ENCODE measurements at places on chromosomes 4 and X.
A peak's percentile ranks its signal among the peaks of the same experiment; 100 is the strongest.

DNA sequence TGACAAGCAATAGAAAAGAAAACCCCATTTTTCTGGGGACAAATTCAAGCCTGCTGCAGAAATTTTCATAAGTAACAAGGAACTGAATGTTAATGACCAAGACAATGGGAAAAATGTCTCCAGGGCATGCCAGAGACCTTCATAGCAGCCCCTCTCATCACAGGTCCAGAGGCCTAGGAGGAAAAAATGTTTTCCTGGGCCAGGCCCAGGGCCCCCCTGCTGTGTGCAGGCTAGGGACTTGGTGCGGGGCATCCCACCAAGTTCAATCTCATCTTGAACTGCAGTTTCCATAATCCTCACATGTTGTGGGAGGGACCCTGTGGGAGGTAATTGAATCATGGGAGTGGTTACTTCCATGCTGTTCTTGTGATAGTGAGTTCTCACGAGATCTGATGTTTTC lies 211.5 kb upstream of the GRIA3 start:
- no peak for DNase-seq

GRCh38 chrX:55488006-55488592 lies 1.5 kb downstream of the USP51 start:
- no peak for DNase-seq

DNA sequence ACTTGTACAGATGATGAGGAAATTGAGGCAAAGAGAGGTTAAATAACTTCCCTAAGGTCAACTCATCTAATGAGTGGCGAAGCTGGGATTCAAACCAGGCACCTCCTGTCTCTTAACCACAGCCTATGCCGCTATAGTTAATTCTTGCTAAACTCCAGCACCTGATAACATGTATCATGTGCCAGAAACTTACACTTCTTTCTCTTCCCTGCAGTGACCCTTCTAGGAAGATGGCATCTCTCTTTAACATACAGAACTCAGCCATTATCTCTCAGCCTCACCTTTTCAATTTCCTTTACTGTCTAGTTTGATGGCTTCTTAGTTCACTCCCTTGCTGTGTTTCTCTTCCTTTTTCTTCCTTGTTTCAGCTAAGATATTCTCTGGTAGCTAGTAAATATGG lies 2.5 kb downstream of the VBP1 start:
- DNase-seq: no peak

DNA sequence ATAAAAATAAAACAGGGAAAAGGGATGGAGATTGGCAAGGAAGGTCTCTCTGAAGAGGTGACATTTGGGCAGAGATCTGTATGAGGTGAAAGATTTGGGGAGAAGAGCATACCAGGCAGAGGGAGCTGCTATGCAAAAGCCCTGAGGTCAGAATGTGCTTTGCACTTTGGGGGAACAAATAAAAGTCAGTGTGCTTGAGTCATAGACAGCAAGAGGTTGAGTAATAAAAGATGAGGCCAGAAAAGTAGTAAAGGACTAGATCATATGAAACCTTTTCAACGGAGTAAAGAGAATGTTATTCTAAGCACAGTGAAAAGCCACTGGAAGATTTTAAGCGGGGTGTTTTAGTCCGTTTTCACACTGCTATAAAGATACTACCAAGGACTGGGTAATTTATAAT lies 76.5 kb upstream of the TEX13A start:
- no peak for DNase-seq

DNA sequence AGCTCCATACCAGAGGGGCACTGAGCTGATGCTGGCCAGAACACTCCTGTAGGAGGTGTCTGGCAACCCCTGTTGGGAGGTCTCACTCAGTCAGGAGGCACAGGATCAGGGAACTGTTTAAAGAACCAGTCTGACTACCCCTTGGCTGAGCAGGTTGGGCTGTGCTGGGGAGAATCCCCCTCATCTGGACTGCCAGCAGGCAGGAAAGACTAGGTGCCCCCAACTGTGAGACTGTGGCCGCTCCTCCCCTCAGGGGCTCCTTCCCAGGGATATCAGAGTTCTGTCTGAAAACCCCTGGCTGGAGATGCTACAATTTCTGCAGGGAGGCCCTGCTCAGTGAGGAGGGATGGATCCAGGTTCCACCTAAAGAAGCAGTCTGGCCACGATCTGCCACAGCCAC lies 245.3 kb downstream of the MAPK10 start:
- no peak for DNase-seq

- DNase-seq: peak; percentile 24
Measured at GRCh38 chr4:53376900-53377299, 541 bp upstream of the FIP1L1 start.

DNA sequence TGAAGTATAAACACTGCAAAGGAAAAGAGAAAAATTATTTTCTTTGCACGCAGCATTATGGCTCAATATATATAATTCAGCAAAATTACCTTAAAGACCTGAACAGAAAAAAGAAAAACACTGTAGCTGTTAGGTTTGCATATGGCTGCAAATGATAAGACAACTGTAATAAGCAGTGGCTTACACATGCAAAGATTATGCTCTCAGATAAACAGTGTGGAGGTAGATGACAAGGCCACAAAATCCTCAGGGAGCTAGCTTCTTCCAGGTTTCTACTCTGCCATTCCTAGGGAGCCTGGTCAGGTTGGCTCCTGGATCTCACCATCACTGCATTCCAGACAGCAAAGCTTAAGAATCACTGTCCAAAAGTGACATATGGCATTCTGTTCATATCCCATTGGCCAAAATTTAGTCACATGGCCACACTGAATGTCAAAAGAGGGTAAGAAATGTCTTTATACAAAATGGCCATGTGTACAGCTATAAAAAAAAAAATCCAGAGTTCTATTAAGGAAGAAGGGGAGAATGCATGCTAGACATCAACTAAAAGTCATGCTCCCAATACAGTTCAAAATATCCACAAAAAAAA lies 195.2 kb upstream of the SLC7A11 start:
- no peak for DNase-seq

GRCh38 chrX:149825424-149825823 lies 43.7 kb downstream of the MAGEA9 start:
- peak; percentile 22 for DNase-seq

GRCh38 chr4:102341201-102341600 lies 4.1 kb downstream of the SLC39A8 start:
- DNase-seq: no peak

DNA sequence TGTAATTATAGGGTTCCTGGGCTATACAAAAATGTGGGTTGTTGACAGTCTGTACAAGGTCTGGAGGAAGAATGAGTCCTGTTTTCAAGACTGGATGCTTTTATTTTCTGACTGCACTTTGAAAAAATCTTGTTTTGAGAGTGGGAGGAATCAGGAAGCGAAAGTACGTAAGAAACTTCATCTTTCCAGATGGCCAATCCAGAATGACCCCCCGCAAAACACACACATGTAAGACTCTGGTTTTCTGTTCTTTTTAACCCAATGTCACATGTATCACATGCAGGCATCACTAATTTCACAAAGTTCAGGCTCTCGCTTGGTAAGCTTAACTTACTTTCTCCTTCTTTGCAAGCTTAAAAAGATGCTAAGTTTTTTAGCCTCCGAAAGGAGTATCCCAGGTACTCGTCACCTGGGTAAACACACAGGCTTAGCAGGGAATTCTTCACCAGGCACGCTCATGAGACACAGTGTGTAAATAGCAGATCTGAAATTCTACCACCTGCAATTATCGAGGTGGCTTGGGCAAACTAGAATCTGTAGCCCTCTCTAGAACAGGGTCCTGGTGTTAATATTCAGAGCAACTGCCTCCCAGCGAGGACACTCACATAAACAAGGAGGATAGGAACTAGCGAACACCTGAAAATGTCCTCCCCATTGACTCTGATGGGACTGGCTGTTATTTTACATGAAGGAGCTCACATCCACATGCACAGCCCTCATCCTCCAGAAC lies 90.7 kb downstream of the NSUN7 start:
- no peak for DNase-seq

- peak; percentile 76 for DNase-seq
Measured at GRCh38 chr4:100095729-100096595, 94.3 kb downstream of the DDIT4L start.

DNA sequence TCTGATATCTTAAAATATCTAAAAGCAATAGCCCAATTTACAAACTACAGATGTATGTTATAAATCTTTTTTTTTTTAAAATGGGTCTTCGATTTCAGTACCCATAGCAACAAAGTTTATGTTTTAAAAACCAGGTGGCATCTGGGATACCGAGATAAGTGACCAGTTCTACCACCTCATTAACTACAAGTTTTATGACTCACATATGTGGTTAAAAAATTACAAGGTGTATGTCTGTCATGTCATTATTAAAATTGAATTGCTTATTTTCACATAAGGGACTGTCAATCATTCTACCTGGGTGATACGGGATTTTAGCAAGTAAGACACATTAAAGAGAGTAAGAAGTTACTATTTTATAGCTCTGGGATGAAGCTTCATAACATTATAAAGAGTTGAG lies 192.0 kb upstream of the ETNPPL start:
- DNase-seq: peak; percentile 39

GRCh38 chrX:119760026-119760877 lies 1.9 kb downstream of the SOWAHD start:
- no peak for DNase-seq

- DNase-seq: peak; percentile 69
Measured at GRCh38 chr4:85370400-85371032, 104.4 kb upstream of the ARHGAP24 start.

GRCh38 chrX:86146102-86146501 lies 2.1 kb upstream of the DACH2 start:
- no peak for DNase-seq

DNA sequence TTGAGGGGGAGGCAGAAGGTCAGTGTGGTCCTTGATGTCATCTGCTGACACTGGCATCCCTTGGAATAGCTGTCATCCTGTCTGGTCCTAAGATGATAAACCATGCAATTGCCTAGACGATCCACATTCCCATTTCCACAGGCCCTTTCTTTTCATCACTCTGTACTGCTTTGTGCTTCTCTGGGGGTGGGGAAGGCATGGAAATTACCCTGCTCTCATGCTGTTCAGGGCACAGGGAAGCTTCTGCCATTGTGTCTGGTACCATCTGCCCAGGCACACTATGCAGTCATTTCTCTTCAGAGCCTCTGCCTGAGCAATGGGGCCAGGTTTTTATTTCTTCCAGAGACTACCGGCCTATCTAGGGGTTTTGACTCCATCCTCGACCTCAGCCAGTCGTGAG lies 49.7 kb upstream of the ELOVL6 start:
- no peak for DNase-seq

DNA sequence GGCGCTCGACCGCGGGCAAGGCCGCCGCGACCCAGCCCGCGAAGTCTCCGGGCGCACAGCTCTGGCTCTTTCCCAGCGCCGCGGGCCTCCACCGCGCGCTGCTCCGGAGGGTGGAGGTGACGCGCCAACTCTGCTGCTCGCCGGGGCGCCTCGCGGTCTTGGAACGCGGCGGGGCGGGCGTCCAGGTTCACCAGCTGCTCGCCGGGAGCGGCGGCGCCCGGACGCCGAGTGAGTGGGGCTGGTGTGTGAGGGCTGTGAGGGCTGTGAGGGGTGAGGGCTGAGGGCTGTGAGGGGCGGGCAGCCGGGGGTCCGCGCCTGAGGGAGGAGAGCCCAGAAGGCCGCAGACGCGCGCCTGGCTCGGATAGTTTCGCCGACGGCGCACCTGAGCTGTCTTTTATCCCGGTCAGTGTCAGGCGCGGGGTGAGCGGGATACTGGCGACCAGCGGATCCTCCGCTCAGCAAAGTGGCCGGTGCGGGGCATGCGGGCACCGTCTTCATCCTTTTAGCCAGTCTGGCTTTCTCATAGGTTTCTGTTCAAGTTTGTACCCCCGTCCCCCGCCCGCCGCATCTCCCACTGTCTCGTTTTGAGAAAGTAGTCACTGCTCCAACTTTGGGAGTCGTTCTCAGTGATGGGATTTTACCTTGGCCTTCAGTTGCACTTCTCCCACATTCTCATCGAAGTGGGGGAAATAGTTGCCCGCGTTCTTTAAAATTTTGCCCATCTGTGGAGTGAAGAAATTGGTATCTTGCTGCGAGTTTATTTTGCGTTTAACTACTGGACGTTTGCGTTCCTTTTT lies 586 bp downstream of the HERC5 start:
- no peak for DNase-seq

DNA sequence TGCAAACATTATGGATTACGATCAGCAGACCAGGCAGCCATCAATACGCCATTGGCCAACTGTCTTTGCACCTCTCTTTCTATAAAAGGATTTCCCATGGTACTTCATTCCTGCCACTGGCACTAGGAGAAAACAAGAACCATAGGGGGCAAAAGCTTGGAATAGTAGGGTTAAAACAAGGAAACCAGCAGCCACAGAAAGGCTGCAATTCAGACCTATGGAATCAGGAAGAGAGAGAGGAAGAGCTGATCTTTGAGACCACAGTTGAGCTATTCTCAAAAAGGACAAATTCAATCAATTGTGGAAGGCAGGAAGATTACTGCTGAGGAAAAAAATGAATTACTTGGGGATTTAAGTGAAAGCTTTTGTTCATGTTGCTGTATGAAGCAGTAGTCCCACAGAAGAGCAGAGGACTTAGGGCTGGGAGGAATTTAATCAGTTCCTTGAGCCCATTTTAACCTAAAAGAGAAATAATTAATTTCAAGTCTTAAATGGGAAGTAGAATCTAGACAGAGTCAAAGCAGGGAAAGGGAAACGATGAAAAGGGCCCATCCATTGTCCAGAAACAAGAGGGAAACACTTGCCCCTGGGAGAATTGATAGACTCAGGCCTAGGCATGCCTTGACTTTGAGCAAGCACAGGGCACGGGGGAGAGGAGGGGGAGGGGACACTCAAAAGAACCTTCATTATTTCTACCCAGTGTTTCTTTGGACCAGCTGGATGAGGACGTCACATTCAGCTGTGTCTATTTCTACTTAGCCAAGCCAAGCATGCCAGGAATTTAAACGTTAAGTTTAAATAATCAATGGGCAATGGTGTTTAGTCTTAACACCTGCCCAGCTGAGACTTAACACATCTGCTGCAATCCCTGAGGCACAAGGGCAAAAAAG lies 50.7 kb downstream of the SCD5 start:
- DNase-seq: no peak

DNA sequence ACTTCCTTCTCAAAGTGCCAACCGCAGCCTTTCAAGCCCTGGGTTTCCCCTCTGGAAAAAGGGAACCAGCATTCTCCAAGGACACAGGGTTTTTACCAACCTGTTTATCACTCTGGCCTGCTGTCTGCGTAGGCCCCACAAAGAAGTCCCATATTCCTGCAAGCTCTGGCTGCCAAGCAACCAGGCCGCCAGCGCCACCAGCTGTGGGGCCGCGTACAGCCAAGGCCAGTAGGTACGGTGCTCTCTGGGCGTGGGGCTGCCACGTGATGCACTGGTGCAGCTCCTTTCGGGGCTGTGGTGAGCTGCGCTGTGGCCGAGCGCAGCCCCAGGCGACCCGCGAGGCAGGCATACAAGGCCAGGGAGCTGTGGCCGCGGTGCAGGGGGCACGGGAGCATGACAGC lies 22.1 kb downstream of the LUZP4 start:
- DNase-seq: peak; percentile 0

GRCh38 chr4:38876636-38877035 lies 9.0 kb downstream of the FAM114A1 start:
- DNase-seq: no peak

GRCh38 chrX:125894947-125895346 lies 271.1 kb downstream of the DCAF12L2 start:
- DNase-seq: no peak

DNA sequence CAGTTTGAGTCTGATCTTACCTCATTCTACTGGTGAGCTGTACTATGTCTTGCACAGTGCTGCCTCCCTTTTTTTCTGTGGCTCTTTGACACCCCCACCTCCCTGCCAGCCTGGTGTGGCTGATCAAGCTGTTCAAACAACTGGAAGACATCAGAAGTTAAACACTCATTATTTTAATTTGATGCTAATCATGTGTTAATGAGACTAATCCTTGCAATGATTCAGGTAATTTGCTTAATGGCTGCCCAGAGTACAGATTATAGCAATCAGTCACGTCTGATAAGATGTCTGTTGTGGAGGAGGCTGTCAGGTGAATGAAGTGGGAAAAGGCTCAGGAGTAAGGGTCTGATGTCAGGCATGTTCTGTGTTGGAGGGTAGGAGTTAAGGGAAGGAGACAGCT lies 87.4 kb upstream of the GK2 start:
- no peak for DNase-seq

Data from dermis blood vessel endothelial cell (primary cell).